M059J (cell line): ENCODE measurements at places on chromosomes 13 and 19. TPM values are rescaled to one million over a fixed set of nuclear protein-coding genes. Genes with fewer than 3 reads are reported as not detected.

DNA sequence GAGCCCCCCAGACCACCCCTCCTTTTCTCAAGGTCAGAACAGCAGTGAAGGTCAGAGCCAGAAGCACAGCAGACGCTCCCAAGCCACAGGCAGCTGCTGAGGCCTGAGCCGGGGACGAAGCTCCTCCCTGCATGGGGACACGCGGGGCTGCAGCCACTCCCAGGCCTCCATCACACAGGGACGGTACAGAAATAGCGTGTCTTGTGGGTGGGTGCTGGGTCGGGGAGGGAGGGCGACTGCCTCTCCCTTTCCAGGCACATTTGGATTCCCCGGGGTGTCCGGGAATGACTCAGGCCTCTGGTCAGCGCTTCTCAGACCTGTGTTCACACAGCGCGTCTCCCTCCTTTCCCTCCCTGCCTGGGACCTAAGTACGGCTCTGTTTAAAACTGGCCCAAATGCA lies 33.2 kb downstream of the RASA3 start:
- peak; percentile 91 for DNase-seq

- DNase-seq = no peak
Measured at GRCh38 chr13:36879218-36879938, 40.7 kb downstream of the SMAD9 start.

DNA sequence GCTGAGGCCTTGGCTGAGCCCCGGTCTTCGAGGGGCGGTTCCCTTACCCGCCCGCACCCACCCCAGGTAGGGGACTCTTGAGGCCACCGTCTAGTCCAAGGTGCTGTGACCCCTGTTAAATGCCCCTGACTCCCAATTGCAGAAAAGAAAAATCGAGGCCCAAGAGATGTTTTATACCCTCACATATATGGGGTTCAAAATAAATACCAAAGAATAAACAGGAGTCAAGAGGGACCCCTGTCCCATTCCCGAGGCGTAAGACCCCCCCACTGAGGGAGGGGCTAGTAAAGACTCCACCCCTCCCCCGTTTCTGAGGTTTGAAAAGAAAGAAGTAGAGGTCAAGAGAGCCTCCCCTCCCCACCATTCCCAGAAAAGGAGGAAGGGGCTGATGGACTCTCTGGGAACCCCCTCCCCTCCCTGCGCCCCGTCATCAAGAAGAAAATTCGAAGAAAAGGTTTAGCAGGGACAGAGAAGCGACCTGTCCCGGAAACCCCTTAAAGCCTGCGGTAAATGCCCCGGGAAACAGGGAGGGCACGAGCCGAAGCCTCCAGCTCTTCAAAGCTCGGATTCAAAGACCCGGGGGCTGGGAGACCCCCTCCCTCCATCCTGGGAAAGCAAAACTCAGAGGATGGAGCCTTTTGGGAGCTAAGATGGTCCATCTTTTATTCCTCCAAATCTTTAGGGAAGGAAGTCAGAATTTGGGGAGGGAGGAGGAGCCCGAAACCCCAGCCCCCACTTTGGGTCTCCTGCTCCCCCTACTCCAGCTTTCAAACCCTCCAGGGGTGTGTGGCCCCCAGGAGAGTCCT lies 755 bp upstream of the RAB3A start:
- DNase-seq = no peak

DNA sequence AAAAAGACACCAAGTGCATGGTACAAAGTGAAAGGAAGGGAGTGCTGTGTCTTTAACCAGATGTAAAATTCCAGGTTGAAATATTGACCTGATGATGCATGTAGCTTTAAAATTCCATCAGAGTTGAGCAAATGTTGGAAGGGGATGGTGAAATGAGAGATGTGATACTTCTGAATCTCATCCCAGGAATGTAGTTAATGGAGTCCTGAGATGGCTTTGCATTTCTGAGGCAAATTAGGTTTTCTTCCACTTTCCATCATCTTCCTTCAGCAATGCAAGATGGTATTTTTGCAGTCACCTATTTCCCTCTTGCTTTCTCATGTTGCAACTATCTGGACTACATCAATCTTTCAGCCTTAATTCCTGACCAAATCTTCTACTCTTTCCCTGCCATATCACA lies 194.1 kb upstream of the MIR17HG start:
- DNase-seq = no peak

ZNF723 gene
- not detected in 2 replicates for total RNA-seq

- no peak for DNase-seq
Measured at GRCh38 chr19:17327654-17328516, 6.8 kb downstream of the ANO8 start.

GRCh38 chr19:55212447-55212846 lies 3.1 kb upstream of the PTPRH start:
- DNase-seq = peak; percentile 17

ZNF878 gene
- total RNA-seq = 0.74 and 1.1 TPM in 2 replicates

DNA sequence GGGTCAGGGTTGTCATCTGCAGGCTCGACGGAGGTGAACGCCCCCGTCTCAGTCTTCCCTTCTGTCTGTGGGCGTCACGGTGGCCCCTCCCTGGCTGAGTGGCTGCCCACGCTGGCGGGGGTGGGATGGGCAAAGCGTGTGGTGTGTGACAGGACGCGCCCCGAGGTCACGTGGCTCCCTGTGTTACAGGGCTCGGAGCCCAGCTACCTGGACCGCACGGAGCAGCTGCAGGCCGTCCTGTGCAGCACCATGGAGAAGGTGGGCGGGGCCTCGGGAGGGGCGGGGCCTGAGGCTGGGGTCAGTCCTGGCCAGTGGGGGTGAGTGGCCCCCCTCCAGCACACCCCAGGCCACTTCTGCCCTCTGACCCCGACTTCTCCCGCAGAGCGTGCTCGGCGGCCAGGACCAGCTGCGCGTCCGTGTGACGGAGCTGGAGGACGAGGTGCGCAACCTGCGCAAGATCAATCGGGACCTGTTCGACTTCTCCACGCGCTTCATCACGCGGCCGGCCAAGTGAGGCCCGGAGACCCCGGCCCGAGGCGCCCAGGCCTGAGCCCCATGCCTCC lies 6.3 kb upstream of the GRIN3B start:
- DNase-seq = no peak

DNA sequence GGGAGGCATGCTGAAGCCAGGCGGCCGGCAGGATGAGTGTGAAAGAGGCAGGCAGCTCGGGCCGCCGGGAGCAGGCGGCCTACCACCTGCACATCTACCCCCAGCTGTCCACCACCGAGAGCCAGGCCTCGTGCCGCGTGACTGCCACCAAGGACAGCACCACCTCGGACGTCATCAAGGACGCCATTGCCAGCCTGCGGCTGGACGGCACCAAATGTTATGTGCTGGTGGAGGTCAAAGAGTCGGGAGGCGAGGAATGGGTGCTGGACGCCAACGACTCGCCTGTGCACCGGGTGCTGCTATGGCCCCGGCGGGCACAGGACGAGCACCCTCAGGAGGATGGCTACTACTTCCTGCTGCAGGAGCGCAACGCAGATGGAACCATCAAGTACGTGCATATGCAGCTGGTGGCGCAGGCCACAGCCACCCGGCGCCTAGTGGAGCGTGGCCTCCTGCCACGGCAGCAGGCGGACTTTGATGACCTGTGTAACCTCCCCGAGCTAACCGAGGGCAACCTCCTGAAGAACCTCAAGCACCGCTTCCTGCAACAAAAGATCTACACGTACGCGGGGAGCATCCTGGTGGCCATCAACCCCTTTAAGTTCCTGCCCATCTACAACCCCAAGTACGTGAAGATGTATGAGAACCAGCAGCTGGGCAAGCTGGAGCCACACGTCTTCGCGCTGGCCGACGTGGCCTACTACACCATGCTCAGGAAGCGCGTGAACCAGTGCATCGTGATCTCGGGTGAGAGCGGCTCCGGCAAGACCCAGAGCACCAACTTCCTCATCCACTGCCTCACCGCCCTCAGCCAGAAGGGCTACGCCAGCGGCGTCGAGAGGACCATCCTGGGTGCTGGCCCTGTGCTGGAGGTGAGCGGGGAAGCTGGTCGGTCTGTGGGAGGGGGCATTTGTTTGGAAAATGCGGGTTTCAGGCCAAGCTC lies 26.4 kb downstream of the MYO9B start:
- DNase-seq = no peak

GRCh38 chr13:93409816-93410215 lies 183.2 kb downstream of the GPC6 start:
- no peak for DNase-seq

DNA sequence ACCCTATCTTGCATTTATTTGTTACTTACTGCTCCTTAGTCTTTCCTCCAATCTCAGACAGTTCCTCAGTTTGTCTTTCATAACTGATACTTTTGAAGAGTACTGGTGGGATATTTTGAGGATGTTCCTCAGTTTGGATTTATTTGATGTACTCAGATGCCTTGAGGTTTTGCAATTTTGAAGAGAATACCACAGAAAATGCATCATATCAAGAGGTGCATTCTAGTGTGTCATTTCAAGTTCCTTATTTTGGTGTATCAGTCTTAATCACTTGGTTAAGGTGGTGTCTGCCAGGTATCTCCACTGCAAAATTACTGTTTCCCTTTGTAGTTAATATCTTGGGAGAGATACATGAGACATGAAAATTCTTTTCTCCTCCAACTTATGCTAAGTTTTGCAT lies 75.1 kb downstream of the URI1 start:
- DNase-seq = no peak

DNA sequence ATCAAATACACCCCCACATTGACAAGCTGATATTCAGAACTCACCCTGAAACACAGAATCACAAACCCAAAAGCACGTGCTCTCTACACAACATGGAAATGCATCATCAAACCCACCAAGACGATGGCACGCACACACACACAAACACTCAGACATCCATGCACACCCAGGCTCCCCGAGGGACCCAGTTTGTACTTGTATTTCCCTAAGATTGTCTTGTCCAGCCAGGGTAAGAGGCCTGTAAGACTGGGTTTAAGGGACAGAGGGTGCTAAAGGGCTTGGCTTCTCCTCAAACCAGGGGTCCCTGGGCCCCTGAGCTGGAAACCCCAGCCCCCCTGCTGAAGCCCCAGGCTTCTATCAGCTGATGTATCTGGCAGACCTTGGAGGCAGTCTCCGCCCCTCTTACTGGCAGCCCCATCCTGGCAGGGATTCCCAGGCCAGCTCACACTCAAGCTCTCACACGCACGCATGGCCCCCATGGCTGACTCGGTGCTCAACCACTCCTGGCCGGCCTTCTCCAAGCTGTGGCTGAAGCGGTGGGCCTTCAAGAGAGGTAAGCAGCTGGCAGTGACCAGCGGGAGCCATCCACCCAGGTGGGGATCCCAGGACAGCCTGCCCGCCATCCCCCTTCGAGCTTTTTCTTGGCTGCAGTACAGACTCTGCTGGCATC lies 6.5 kb downstream of the ARHGEF18 start:
- peak; percentile 47 for DNase-seq

SMIM44 gene
- not detected in 2 replicates for total RNA-seq
